Hematopoietic multipotent progenitor cell treated with erythropoietin and hydrocortisone succinate and interleukin-3 and kit ligand, for 17 days (in vitro differentiated cells): ENCODE measurements at places on chromosomes 1 and 21.
A peak's percentile ranks its signal among the peaks of the same experiment; 100 is the strongest.

DNA sequence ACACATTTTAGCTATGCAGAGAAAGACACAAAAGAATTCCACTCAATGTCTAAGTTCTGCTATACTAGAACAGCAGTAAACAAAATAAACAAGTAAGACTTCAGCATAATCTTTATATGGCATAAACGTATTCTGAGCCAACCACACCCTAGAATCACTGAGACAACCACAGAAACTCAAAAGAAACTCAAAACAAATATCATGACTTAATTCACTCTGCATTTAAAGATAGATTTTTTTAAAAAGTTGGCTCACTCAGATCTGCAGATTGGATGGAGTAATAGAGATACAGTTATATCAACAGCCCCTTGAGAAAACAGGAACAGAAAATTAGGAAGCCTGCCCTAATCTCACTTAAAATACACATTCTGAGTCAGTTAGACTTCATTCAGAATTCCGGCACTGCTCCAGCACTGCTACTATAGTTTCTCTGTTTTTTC is 95.0 kb downstream of the COL24A1 start:
- DNase-seq = no peak

- DNase-seq = no peak
These were observed 30.5 kb upstream of the CLCA4 start for GRCh38 chr1:86516335-86516734.

- DNase-seq = no peak
These were observed 30.9 kb upstream of the CCDC17 start for GRCh38 chr1:45654540-45655280.

GRCh38 chr1:24420547-24420946 is 4.9 kb downstream of the NIPAL3 start:
- DNase-seq = no peak

- no peak for DNase-seq
These were observed 258.6 kb upstream of the TMEM51 start for GRCh38 chr1:14894811-14895560.

DNA sequence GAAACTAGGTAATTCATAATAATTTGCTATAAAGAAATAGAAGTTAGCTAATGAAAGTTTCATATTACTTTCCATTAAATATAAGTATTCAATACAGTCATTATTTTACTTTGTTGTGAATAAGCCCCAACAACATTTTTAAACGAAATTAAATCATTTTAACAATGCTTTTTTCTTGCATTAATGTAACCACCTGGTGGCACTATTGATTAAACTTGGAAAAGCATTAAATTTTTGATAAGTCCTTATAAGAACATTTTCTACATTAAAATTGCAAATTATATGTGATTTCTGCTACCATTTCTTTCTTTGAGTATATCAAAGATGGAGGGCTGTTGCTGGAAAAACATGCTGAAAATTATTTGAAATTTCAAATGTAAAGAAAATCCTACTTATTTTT is 918.8 kb upstream of the TMPRSS15 start:
- no peak for DNase-seq

DNA sequence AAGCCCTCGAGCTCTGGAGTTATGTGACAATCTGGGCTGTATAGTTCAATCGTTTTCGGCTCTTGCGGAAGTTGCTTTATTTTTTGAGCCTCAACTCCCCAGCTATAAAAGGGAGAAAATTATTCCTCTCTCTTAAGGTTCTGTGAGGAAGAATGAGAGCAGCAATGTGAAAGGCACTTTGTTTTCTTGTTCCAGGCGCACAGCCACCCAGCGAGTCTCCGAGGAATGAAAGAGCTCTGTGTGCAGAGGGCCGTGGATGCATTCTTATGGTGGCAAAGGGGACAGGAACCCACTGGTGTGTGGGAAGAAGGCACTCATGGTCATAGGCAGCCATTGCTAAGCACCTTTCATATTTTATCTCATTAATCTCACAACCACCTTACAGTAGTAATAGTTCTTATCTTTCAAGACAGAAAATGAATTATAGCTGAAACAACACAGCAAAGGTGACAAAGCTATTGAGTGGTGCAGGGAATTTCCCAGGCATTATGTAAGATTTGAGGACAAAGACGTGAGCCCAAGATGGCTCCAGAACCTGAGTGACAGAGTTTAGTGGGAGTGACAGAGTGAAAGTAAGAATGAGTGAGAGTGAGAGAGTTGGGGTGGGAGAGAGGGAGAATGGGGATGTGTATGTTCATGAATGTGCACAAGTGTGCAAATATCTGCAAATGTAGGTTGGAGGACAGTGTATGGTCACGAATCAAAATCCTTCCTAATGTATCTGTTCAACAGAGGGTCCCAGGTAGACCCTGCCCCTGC is 9.4 kb downstream of the CYP2J2 start:
- DNase-seq = no peak

DNA sequence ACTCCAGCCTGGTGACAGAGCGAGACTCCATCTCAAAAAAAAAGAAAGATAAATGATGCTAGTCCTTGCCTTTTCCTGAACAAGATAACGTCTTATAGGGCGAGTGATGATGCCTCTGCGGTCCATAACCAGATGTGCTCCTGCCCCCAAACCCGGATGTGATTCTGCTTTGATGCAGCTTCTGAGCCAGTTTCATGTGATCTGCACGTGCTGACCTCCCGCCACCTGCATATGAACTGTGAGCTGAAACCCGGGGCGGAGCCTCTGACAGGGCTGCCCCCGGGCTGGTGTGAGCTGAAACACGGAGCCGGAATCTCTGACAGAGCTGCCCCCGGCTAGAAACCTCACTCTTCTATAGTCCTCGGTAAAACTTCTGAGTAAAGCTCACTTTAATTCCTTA is 1.3 kb downstream of the KRTAP12-4 start:
- no peak for DNase-seq

DNA sequence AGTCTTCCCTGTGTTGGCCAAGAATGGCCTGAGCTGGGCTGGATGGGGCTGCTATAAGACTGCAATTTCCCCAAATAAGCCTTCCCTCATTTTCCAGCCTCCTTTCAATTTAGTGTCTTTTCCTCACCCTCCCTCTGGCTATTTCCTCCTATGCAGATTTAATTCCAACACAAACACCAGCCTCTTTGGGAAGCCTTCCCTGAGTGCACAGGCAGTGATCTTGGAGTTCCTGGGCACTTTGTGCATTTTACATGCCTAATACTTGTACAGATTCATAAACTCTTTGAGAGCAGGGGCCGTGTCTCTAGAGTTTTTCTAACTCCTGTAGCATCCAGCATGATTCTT is 91.1 kb upstream of the TLR5 start:
- DNase-seq = no peak

DNA sequence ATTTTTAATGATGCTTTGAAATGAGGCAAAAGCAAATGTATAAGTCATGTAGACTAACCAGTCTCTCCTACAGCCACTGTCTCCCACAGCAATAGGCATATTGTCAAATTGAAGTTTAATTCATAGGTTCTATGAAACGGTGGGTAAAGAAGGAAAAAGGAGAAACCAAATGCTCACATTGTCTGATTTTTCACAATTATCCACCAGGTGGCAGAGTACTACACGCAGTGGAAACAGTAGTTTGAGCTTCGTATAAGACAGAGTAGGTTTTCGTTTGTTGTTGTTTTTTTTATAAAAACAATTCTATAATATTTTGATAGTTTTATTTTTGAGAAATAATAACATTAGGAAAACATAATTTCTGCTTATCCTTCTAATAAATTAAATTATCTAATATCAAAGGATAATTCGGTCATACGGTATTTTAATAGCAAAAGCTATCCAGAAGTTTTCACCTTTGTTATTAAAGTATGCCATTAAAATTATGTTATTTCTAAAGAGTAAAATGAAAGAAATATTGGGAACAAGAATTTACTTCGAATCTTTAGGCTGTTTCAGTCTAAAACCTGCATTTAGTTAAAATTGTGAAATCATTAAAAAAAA is 39.1 kb downstream of the TYW3 start:
- peak; percentile 7 for DNase-seq

DNA sequence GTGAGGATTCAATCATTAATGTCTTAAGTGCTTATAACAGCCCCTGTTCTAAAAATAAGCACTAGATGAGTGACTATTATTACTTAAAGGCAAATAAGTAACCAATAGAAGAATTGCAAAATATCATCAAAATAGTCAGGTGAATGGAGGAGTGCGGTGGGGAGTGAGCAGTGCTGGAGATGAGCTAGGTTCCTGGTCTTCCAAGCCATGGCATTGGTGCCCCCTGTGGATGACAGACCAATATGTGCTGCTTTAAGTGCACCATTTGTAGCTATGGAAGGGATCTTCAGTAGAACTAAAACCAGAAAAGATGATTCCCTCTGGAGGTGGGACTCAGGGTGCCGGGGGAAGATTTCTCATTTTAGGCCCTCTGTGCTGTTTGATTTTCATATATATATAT is 46.1 kb upstream of the SLC30A1 start:
- peak; percentile 84 for DNase-seq

- DNase-seq = no peak
These were observed 148.9 kb downstream of the PBX1 start for GRCh38 chr1:164707868-164708331.

DNA sequence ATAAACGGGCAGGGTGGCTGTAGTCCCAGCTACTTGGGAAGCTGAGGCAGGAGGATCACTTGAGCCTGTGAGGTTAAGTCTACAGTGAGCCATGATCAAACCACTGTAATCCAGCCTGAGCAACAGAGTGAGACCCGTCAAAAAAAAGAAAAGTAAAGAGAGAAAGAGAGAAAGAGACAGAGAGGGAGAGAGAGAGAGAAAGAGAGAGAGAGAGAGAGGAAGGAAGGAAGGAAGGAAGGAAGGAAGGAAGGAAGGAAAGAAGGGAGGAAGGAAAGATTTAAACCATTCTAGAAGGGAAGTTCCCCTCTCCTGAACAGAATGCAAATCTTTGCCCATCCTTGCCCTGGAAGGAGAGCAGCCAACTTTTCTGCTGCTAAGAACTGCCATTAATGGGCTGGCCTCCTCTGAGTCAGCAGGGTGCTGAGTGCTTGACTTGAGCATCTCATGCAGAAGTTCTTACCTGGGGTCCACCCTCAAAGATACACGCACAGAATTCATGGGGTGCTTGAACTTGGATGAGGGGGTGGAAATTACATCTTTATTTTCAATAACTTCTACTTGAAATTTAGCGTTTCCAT is 24.5 kb upstream of the TARDBP start:
- DNase-seq = no peak

- DNase-seq = no peak
These were observed 1384.1 kb upstream of the B3GALT2 start for GRCh38 chr1:194570476-194570875.

GRCh38 chr1:217062586-217062985 is 339.4 kb upstream of the ESRRG start:
- no peak for DNase-seq

GRCh38 chr1:77824079-77824478 is 44.6 kb downstream of the MIGA1 start:
- no peak for DNase-seq

GRCh38 chr1:153842006-153842471 is 66.8 kb downstream of the SLC27A3 start:
- DNase-seq = no peak

DNA sequence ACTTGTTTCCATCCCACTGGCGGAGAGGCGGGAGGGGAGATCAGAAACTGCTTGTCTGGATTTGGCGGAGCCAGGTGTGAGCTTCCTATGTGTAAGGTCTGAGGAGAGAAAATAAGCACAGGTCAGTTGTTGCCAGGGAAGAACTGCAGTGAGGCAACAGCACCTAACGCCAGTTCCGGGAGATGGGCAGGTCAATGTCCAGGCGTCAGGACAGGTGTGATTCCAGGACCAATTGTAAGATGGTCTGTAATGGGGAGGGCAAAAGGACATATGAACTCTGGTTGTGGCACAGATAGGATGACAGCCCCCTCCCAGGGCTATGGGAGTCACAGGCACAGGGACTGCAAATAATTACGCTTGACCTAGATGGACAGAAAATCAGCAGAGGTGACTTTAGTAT is 9.6 kb upstream of the KCNE1 start:
- no peak for DNase-seq

DNA sequence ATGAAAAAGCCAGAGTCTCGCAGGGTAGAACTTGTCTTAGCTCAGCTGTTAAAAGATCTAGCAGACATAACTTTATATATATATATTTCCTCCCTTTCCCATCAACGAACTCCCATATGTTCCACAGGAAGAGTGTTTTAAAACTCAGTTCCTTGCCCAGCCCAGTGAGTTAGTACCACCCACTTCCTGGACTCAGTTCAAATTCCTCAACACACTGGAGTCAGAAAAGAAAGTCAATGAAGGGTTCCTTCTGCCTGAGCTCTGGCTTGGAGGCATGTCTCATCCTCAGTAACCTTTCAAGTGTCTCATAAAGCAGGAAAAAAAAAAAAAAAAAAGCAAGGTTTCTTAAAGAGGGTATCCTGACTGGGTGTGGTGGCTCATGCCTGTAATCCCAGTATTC is 15.6 kb downstream of the TPM3 start:
- peak; percentile 68 for DNase-seq

GRCh38 chr1:186206048-186206570 is 168.9 kb downstream of the TPR start:
- DNase-seq = no peak

- no peak for DNase-seq
These were observed 89.0 kb upstream of the CD34 start for GRCh38 chr1:207999972-208000371.

- DNase-seq = no peak
These were observed 1112.3 kb downstream of the KCNT2 start for GRCh38 chr1:195495720-195496635.

DNA sequence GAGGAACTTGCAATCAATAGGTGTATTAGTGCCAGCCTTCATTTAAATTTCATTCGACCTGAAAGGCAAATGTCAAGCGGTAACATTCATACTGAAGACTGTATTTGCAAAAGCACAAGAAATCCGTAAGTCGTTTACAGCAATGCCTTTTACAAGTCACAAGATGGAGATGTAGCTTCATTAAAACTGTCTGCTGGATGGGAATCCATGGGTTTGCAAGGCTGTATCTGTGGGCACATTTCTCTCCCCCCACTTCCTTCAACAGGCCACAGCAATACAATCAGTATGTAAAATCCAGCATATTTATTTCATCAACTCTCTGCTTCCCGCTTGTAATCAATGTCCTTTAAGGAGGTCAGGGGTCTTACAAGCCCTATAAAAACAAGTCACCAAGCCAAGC is 147.1 kb downstream of the SLC45A1 start:
- DNase-seq = no peak

DNA sequence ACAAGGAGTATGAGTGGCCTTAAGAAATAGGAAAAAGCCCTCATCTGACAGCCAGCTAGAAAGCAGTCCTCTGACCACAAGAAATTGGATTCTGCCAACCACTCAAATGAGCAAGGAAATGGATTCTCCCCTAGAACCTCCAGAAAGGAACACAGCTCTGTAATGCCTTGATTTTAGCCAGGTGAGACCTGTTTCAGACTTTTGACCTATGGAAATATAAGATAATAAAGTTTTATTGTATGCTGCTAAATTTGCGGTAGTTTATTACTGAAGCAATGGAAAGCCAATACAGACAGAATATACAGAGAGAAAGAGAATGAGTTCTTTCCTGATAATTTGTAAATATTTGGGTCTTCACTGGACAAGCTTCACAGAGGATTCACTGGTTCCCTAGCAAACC is 28.8 kb upstream of the SELE start:
- DNase-seq = no peak

- DNase-seq = no peak
These were observed 443.2 kb downstream of the CAMTA1 start for GRCh38 chr1:7228252-7228961.
